ENCODE measurements at places on chromosomes 1 and 21.

- DNase-seq = no peak
Measured at GRCh38 chr1:145926686-145927062, 610 bp downstream of the RBM8A start.

DNA sequence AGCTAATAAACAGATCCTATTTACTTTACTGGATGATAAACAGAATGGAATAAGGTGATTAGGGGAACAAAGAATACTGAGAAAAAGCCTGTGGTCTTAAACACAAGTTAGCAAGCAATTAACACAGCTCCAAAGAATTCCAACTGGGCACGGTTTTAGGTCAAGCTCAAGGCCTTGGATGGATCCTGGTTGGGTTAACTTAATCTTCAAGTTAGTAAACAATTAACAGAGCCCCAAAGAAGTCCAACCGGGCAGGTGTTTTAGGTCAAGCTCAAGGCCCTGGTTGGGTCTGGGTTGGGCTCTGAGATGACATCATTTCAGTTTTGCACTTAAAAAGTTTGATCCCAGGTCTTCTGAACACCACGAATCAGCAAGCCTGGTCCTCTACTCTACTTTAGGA is 1086.3 kb upstream of the TMPRSS15 start:
- no peak for DNase-seq

DNA sequence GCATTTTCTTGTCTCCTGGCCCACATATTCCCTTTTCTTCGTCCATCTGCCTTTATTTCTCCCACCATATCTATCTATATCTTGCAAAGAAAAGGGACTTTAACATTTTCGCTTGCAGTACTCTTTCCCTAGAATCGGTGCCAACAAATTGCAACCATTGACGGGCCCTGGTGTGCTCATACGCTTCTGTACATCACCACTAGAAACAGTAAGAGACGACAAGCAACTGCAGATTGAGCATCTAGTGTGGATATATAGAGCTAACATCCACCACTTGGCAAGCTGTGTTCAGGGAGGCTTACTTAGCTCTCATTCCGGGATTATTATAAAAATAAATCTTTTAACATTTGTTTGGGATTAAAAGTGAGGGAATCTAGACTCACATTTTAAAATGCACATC is 230.8 kb upstream of the PKN2 start:
- no peak for DNase-seq

- DNase-seq = no peak
Measured at GRCh38 chr1:29474274-29475244, 238.2 kb downstream of the PTPRU start.

- DNase-seq = no peak
Measured at GRCh38 chr1:180186831-180187230, 32.2 kb downstream of the QSOX1 start.

DNA sequence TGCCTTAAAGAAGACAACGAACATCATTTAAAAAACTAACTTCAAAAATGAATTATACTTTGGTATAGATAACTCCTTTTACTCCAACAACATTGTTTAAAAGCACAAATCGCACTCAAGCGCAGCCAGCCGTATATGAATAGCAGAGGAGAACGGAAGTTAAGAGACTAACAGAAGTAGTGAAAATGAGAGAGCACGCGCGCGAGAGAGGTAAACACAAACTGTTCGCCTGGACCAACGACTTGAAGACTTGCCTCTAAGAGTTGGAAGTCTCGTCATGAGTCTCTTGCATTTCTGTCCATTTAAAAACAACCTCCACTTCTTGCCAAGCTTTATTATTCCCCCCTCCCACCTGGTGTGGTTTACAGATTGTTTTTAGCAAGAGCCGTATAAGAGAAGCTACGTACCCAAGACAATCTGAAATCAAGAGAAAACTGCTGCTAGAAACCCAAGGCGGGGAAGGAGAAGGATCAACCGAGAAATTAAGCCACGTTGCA is 479 bp downstream of the SELENOF start:
- DNase-seq = no peak

All from cortex of kidney (tissue), 1 donor.